ENCODE measurements at places on chromosomes 5 and 9.

DNA sequence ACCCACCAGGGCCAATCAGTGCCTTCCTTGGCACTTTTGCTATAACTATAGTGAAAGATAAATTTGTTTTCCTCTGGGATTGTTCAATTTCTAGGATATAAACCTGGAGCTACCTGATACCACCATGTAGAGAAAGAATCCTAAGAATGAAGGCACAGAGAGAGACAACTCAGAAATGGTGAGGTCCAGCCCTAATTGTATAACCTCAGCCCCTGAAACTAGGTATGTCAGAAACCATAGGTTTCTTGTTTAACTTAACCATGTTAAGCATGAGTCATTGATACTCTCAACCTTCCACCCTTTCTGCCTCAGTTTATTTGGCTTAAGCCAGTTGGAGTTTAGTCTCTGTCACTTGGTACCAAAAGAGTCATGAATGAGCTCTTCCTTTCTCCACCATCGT lies 4.6 kb upstream of the SPZ1 start:
- DNase-seq, result no peak

DNA sequence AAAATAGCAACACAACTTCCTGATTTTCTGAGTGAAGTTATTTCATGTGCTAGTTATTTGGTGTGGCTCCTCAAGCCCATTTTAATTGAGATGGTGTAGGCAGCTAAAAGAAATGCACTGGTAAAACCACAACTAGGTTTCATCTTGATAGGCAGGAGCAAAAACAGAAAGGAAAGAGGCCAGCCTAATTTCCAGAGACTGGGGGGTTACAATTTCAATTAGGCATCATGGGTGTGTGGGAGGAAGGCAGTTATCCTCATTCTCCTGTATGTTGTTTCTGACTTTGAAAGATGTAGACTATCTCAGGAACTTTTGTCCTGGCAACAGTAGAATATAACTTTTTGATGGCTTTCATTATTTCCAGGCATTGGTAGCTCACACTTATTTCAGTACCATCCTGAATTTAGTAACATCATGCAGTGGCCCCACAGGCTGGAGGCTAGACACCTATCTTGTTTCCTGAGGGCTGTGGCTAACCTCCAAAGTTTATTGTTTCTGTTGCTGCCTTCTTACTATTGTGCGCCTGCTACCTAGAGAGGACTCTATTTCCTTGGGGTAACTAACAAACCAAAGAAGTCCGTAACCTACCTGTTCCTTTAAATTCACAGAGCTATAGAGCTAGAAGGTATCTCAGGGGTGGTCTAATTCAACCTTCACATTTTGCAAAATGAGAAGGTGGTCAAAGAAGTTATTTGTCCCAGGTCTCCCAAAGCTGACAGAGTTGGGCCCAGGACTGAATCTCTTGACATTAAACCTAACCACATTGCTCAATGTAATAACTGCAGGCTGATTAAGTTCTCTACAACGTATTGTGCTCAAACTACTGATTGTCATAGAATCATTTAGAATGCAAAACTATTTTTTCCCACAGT lies 42.4 kb downstream of the FYB1 start:
- DNase-seq, result no peak

DNA sequence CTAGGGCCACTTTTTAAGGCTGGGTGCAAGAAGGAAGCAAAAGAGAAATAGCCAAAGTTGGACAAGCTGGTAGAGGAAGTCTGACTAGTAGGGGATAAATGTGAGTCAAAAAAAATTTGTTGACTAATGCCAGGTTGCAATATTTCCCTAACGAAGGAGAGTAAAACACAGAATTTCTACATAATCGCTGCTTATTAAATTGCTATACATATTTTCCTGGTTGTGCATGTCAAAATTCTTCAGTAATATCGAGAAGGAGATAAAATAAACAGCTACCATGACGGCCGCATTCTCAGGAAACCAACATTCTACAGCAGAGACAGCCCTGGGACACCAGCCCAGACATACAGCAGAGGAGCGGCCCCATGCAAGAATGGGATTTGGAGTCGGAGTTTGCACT lies 148.3 kb downstream of the ESM1 start:
- DNase-seq, result no peak

DNA sequence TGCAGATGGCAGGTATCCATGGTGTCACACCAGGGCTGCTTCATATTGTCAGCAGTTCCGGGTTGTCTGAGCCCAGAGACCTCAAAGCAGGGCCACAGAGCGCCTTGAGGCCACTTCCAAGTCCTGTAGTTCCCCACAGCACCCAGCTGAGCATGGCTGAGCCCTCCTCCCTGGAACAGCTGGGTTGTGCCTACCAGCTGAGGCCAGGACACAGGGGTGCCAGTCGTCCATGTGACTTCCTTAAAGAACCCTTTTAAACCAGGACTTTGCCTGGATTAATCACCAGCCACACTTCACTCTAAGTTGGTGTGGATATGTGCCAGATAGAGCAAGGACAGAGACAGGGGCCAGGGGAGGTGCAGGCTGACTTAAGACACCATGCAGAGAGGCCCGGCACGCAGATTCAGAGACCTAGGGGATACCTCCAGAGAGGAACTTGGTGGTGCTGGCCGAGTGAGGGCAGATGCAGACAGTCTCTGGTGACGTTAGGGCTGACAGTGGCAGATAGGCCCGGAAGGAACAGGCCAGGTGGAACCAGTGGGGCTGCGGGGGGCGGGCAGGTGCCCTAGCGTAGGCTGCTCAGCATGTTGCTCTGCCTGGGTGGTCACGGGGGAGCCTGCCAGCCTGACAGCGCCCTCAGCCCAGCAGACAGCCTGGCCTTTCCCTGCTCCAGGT lies 142.7 kb downstream of the CACNA1B start:
- DNase-seq, result no peak

DNA sequence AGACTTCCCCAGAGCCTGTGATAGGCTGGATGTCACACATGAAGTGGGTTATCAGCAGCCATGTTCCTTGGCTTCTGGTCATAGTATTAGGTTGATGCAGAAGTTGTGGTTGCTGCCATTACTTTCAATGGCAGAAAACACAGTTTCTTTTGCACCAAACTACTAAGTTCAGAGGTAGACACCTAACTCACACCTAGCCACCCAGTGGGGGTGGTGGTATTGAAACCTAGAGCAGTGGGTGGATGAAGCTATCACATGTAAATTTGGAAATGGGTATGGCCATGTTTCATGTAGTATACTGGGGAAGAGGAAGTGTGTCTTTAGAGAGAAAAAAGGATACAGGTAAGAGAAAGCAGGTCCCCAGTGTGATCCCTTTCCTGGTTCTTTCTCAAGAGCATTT lies 347.9 kb upstream of the SEMA6A start:
- DNase-seq, result no peak

DNA sequence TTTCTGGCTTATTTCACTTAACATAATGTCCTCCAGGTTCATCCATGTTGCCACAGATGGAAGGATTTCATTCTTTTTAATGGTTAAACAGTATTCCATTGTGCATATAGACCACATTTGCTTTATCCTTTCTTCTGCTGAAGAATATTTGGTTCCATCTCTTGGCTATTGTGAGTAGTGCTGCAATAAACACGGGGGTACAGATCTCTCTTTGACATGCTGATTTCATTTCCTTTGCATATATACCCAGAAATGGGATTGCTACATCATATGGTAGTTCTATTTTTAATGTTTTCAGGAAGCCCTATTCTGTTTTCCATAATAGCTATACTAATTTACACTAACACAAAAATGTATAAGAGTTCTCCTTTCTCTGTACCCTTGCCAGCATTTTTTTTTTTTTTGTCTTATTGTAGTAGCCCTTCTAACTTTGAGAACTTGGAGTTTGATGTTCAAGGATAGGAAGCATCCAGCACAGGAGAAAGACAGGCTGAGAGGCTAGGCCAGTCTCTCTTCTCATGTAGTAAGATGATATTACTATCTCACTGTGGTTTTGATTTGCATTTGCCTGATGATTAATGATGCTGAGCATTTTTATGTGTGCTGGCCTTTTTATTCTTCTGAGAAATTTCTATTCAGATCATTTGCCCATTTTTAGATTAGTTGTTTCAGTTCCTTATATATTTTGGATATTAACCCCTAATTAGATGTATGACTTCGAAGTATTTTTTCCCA lies 592.2 kb upstream of the ZNF608 start:
- no peak for DNase-seq

GRCh38 chr9:117120061-117120460 lies 294.8 kb downstream of the ASTN2 start:
- no peak for DNase-seq

GRCh38 chr5:157253547-157253946 lies 12.4 kb upstream of the CYFIP2 start:
- DNase-seq, result peak; percentile 76

- no peak for DNase-seq
These were observed 76.3 kb downstream of the SEMA4D start for GRCh38 chr9:89421595-89421994.

DNA sequence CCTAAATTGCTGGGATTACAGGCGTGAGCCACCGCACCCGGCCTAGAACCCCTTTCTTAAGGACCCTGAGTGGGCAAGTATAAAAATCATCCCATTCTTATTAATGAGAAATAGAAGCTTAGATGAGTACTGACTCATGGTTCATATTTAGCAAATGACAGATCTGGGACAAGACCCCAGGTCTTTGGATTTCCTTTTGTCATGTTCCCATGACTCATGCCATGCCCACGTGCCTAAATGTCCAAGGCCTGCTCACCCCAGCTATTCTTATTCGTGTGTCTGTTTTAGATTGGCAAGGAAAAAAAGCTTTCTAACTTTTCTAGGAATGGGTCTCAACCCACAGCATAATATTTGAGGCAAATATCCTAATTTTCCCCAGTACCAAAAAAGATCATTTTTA lies 57.7 kb upstream of the RPS23 start:
- DNase-seq, result no peak

GRCh38 chr5:173809014-173809413 lies 79.1 kb upstream of the CPEB4 start:
- DNase-seq, result no peak

DNA sequence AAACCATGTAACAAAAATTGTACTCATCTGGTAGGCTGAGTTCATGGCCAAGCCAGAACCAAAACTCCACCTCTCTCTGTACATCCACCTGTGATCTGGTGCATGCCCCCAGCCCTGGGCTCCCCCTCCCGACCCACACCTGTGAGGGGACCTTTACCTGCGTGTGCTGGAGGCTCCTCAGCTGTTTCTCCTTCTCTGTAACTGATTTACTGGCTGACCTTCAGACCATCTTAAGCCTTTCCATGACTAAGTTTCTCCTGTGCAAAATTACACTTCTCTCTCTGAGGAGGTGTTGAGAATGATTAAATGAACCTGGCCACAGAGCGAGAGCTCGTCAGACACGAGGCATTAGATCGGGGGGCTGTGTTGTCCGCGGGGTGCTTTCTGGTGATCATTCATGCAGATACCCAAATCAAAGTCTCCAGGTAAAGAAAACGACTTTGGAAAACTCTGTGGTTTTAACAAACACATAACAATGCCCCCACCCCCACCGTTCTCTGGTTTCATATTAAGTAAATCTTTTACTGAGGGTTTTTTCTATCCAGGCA lies 136.4 kb downstream of the SEMA5A start:
- no peak for DNase-seq

- DNase-seq, result no peak
These were observed 3.5 kb downstream of the SPOUT1 start for GRCh38 chr9:128825923-128826700.

- DNase-seq, result no peak
These were observed 33.3 kb downstream of the MAST4 start for GRCh38 chr5:66629446-66629845.

DNA sequence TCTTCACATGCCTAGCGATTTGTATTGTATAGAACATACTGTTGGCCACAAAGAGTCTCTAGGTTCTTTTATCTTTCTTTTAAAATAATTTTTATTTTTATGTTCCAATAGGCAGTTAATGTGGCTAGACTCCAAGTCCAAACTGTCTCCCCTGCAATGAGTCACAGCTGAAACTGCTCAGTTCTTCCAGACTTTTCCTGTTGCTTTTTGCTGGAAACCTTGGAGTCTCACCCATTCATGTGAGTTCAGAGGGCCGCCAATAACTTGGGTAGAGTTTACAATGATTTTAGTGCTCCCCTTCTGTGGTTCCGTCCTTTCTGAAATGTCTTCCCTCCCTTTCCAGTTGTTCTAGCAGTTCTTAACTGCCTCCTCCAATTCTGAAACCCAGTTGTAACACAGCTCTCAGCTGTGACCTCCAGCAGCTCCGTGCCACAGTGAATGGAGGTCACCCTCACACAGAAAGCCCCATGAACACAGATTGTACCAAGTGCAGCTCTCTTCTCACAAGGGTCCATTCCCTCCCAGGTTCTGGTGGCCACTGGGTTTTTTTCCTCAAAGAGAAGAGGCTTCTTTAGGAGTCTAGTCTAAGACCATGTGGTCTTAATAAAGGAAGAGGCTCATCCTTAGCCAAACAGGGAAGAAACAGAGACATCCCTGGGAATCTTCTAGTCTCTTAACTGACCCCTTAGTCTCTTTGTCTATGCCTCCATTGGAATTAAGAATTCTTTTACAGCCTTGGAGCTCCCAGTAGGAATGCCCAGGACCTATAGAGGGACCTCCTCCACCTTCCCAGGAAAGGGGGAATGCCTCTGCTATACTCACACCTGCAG lies 198.5 kb downstream of the SPOCK1 start:
- DNase-seq, result no peak

DNA sequence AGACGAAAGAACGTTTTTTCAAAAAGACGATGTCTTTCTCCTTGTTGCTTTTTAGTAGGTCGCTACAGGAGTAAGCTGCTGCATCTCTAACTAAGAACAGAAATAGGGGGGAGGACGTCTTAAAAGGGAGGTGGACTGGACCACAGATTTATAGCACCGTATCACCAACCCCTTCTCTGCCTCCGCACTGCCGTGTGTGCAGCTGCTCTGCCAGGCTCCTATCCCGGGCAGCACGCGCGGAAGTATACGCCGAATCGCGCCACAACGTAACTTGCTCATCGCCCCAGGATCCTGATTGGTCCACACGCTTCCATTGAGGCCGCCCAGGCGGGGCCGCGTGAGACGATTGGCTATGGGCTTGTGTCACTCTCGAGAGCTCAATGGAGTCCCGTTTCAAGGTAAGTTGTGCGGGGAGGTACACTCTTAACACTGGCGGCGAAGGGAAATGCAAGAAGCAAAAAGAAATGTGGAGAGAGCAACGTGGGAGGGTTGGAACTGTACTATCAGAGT lies at the start of gene ELAVL2:
Gene ELAVL2 (minus strand): TSS at position 121 of the 510 bp plus-strand sequence. CDS start 64,006 bp downstream, outside the sequence.
- DNase-seq, result peak; percentile 23

- DNase-seq, result no peak
These were observed 62.2 kb downstream of the ACTL7B start for GRCh38 chr9:108793573-108793972.
